ENCODE measurements at places on chromosomes 4 and X. TPM values are rescaled to one million over a fixed set of nuclear protein-coding genes. Genes with fewer than 3 reads are reported as not detected.

DNA sequence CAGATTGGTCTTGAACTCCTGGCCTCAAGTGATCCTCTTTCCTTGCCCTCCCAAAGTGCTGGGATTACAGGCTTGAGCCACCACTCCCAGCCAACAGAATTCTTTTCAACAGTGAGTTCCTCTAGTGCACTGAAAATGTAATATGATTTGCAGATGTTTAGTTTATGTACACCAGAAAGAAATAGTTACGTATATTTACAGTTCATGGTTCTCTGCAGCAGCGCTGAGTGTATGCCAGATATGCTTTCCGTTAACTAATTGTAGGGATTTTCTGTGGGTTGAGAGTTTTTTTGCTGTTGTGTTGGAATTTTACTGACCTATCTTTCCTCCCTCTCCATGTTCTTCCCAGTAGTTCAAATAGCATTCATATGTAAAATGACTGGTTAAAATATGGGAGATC is 44.0 kb downstream of the GAB1 start:
- no peak for DNase-seq

Gene SLITRK4
- total RNA-seq = 0.10 TPM

DNA sequence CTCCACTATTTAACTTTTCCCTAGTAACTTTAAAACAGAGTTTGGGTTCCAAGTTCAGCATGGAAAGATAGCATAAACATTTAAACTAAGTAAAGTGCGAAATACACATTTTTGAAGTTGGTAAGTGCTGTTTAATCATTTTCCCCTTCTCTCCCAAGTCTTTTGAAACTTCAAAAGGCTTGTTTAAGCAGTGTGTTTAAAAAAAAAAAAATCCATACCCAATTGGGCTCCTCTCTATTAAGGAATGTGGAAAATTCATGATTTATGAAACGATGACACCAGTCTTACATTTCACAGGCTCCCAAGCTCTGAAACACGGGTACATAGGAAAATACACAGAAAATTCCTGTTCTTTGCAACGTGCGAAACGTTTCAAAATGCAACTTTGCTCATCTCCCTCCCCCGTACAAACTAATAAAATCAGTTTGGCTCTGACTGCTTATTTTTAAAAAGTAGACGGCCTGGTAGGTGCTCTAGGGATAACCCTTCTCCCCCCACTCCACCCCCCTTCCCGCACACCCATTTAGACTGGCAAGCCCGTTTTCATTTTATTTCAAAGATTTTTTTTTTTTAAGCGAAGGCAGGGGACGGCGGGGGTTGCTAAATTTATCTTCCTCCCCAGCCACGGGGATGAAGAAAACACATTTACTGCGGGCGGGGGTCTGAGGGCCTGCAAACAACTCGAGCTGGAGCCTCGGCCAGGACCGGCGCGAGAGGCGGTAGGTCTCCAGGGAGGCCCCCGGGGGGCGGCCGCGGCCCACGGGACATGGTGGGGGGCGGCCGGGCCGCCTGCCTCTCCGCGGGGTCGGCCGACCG is 786 bp upstream of the ZFX start:
- DNase-seq = no peak

DNA sequence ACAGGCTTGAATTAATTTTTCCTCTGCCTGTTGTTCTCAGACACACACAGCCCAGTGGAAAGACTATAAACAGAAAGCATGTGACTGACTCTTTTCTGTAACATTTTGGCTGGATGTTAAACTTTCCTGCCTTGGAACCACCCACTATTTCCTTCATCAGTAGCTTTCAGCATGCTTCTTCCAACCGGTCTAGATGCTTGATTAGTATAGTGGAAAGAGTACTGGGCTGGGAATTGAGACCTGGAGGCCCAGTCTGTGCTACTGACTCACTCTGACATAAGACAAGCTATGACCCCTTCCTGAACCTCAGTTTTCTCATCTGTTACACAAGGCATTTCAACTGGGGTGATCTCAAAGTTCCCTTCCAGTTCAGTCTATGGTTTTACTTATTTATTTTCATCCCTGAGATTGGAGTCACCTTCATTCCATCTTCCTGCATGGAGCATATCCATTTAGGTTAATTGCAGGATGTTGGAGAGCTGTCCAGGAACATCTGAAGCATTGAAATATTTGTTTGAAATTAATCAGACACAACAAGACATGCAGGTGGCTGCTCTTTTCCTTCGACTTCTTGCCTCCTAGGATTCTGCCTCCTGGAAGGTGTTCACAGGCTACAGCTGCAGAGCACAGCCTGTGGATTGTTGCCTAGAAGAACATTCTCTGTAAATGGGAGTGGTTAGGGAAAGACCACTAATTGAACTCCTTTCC is 173.4 kb downstream of the RTL9 start:
- no peak for DNase-seq

GRCh38 chr4:113531572-113531971 is 230.0 kb downstream of the CAMK2D start:
- DNase-seq = no peak

DNA sequence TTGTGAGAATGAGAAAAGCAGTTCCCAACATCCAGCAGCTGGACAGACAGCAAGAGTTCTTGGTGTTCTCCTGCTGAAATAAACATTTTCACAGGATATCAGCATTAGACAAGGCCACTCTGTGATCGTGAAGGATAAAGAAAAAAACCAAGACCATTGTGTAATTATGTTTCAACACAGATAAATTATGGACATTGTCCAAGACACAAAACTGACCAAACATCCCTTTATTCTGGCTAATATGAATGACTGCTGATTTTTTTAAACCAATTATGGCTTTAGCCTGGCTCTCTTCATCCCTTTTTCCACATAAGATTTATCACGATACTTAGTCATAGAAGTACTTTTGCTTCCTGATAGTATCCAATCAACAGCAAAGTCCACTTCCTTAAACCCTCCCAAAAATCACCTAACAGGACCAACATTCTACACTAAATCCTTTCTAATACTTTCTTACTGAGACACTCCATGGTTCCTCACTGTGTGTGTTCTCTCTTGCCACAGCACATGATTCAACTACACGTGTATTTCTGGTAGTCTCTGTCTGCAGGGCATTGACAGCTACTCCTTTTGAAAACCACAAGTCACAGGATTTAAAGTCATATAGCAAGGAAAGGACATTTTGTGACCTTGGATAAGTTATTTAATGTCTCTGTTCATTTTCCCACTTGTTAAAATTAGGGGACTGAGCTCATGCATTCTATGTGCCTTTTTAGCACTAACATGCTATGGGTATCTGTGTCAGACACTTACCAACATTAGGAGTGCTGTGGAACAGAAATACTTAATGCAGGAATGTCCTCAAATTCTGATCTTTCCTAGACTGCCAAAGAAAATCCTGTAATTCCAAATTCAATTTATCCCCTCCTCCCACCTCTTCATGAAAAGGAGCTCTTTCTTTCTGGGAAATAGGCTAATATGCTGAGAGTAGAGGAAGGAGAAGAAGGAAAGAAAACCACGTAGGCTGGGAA is 137.2 kb upstream of the PGRMC2 start:
- DNase-seq = no peak

Gene SMIM10
- 12.0 TPM for total RNA-seq

GRCh38 chrX:825991-826390 is 195.4 kb downstream of the SHOX start:
- no peak for DNase-seq

DNA sequence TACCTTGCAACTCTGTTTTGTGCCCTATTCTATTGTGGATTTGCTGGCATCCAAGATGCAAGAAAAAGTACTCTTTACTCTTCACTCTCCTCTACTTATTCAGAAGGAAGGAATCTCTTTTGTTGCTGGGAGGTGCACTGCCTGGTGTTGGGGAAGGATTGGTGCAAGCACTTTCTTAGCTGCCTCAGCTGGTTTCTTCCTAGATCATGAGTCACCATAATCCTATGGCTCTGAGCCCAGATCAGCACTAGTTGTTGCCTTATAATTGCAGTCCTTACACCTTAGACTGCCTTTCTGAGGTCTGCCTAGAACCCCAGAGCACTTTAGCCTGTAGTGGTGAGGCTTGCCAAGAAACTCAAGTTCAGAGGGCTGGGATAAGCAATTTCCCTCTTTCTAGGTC is 37.0 kb upstream of the CT83 start:
- peak; percentile 8 for DNase-seq

Gene OTC
- total RNA-seq = not detected

DNA sequence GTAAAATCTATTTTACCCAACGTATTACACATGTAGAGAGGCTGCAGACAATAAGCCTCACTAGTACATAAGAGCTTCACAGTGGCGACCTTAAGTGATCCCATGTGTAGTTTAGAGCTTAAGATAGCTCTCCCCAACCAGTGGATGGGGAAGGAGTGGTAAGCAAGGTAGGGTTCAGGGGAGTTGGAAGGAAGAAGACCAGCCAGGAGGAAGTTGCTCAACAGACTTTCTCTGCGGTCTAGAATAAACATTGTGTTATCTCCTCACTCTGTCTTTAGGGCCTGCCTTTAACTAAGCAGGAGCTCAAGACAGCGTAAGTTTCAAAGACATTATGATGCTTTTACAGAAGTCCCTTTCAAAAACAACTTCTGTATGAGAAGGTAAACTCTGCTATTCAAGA is 16.8 kb downstream of the MEPE start:
- no peak for DNase-seq

Gene RHOXF2B
- total RNA-seq = not detected

GRCh38 chr4:105978684-105979296 is 83.5 kb downstream of the NPNT start:
- DNase-seq = peak; percentile 63

DNA sequence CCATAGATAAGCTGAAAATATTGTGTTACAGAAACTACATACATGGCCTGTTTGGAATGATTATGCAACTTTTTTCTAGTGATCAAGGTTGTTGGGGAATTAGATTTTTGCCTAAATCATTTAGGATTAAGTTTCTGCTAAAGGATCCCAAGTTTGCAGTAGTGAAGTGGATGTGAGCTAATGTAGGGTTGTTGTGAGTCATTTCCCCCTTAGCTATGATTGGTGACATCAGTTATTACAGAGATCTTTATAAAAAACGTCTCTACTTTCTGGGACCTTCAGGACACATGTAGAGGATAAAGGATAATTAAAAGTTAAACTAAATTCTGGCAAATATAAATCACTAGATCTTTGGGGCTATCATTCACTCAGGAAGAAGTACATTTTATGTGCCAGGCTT is 133.3 kb downstream of the GATB start:
- no peak for DNase-seq

- DNase-seq = no peak
These were observed 12.5 kb downstream of the METAP1 start for GRCh38 chr4:99008051-99008450.

Gene RBM46
- total RNA-seq = not detected

Gene KCND1
- not detected for total RNA-seq

DNA sequence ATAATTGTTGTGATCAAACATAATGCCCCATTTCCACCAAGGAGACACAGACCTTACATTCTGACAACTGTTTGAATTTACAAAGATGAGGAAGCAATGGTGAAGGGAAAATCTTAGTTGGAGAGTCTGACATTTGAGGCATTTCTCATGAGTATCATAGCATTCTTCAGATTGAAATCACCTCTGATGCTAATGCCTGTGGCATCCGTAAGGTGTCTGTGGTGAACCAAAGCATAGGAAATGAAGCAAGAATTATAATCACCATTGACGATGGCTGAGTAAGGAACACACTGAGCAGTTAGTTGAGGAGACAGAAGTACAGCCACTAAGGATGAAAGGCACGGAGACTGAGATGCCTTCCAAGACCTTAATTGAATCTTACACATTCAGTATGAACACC is 575.7 kb downstream of the TRIML1 start:
- DNase-seq = no peak

Gene GPC3
- not detected for total RNA-seq

Gene ATP1B4
- not detected for total RNA-seq

- DNase-seq = no peak
These were observed 150.9 kb downstream of the SPCS3 start for GRCh38 chr4:176470671-176471070.

Gene TKTL1
- not detected for total RNA-seq

GRCh38 chrX:35150052-35150451 is 207.5 kb downstream of the FAM47B start:
- DNase-seq = no peak

DNA sequence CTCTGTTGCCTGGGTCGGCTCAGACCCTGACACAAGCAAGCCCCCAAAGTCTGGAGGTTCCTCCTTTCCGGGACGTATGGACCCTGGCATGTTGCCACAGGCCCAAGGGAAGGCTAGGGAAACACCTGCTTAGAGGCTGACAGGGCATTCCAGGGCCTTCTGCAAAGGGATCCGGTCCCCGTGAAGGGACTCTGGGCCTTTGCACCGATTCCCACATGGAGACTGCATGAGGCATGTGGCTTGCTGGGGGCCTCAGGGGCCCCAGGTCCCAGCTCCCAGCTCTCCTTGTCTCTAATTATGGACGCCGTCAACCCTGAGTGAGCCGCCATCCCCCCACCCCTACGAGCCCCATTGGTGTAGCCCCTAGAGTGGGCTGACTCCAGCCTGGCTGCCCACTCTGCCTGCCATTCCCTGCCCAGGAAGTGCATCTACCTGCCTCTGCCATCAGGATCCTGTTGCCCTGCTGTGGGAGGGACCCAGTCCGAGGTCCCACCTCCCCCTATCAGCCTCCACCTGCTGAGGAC is 4.2 kb upstream of the RGS12 start:
- no peak for DNase-seq

DNA sequence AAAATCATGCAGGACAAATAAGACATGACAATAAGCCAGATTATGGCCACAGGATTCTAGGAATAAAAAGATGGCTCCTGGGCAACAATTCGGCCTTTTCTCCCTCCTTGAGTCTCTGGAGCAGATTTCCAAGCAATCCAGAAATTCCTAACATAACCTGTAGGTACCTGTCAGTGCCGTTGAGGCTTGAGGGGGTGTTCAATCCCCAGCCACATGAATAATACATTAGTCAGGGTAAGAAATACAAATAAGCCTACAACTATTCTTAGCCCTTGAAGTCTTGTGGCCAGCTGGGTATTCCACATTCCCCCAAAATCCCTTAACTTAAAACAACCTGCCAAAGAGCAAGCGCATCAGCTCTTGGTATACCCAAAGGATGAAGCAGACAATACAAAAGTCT is 9.7 kb downstream of the CXorf38 start:
- no peak for DNase-seq

DNA sequence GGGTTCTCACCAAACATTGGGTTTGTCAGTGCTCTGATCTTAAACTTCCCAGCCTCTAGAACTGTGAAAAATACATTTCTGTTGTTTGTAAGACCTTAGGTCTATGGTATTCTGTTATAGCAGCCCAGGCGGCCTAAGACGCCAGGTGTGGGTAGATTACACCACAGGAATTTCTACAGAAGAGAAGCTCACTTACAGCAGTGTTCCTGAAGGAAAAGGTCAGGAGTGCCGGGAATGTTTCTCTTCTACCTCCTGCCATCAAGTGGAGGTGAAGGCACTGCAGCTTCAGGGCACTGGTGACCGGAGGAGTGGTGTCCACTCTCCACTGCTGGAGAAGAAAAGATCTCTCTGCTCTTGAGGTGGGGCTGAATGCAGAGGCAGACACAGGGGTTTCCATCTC is 45.7 kb downstream of the FHDC1 start:
- DNase-seq = no peak

Gene MAGEE2
- not detected for total RNA-seq

Gene DBET
- not detected for total RNA-seq

Data from MG63 (cell line).